ENCODE measurements at places on chromosomes 16 and 17. TPM values are rescaled to one million over a fixed set of nuclear protein-coding genes. Genes with fewer than 3 reads are reported as not detected.
A peak's percentile ranks its signal among the peaks of the same experiment; 100 is the strongest.

- H3K4me1 ChIP-seq: no peaks in the 10 kb centered on the region
- H3K27me3 ChIP-seq: no peaks in the 10 kb centered on the region
- H3K36me3 ChIP-seq: no peaks in the 10 kb centered on the region
Observed at GRCh38 chr17:33603789-33604188, 310.7 kb upstream of the ASIC2 start.

- H3K27me3 ChIP-seq: no peaks in the 10 kb centered on the region
- no peak for DNase-seq
- H3K27ac ChIP-seq: no peak overlapping the region
- H3K4me3 ChIP-seq: no peak overlapping the region
Observed at GRCh38 chr16:17204644-17205043, 266.1 kb downstream of the XYLT1 start.

DNA sequence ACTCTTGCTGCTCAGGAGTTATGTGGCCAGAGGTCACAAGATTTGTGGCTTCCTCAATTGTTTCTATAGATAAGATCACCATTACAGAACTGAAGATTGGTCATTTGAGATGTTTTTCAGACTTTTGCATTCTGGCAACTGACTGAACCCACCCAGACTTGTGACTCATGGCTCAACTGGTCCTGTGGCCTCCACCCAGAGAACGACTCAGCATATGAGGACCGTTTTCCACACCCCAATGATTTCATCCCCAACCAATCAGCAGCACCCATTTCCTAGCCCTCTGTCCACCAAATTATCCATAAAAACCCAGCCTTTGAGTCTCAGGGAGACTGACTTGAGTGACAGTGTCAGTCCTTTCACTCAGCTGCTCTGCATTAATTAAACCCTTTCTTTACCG is 143.2 kb upstream of the ASIC2 start:
- H3K36me3 ChIP-seq: no peaks in the 10 kb centered on the region
- no peaks in the 10 kb centered on the region for H3K27me3 ChIP-seq
- H3K4me1 ChIP-seq: no peaks in the 10 kb centered on the region
- peak; percentile 9 for DNase-seq

Gene SLFN5
- 64.2 TPM for total RNA-seq

Gene EPX
- total RNA-seq: not detected

DNA sequence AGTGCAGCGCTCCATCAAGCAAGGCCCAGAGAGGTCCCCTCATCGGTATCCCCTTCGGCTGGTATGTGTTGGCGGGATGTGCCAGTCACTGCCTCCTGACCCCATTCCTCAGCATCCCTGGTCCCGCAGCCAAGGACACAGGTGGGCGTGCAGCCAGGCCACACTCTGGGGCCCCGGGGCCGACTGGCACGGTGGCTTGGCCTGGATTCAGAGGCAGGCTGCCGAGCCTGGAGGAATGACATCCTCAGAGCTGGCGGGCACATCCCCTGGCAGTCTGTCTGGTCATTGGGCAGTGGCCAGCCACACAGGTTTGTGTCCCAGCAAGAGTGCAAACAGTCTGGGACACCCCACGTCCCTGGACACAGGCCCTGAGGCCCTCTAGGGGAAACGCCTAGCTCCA is 111.1 kb downstream of the SDK2 start:
- H3K27ac ChIP-seq: no peak overlapping the region
- H3K4me3 ChIP-seq: no peak overlapping the region
- no peaks in the 10 kb centered on the region for H3K36me3 ChIP-seq
- no peaks in the 10 kb centered on the region for H3K27me3 ChIP-seq
- DNase-seq: no peak

DNA sequence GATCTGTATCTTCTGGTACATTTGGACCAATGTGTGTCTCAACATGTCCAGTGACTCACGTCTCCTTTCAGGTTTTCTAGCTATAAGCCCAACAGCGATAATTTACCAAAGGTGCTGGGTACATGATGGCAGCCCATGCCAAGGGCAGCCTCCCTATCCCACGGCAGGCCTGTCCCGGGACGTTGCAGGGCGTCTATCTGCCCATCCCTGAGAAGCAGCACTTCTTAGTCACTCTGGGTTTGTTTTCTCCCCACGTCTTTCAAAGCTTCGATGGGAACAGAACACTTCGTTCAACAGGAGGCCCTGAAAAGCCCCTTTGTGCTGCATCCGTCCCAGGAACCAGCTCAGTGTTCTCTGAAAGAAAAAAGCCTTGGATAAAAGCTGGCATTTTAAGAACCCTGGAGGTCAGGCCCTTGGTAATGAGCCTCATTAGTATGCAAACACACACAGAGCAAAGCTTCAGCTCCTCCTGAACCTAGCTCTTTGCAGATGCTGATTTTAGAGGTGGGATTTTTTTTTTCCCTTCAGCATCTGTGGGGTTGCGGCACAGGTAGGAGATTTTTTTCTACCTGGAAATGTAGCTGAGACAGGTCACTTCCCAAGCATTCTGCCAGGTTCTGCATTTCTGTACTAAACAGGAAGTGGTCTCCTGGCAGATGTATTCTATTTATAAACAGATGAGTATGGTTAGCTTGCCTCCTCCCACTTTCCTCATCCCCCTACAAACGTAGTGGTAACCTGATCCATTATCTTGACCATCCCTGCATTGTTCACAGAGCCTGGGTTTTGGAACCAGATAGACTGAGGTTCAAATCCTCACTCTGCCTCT is 17.5 kb upstream of the MT4 start:
- peak; percentile 85 for DNase-seq
- no peak overlapping the region for H3K27ac ChIP-seq
- no peak overlapping the region for H3K4me3 ChIP-seq
- peaks cover 11% of the 10 kb centered on the region for H3K4me1 ChIP-seq

Gene RHOT2
- total RNA-seq: 20.0 TPM

DNA sequence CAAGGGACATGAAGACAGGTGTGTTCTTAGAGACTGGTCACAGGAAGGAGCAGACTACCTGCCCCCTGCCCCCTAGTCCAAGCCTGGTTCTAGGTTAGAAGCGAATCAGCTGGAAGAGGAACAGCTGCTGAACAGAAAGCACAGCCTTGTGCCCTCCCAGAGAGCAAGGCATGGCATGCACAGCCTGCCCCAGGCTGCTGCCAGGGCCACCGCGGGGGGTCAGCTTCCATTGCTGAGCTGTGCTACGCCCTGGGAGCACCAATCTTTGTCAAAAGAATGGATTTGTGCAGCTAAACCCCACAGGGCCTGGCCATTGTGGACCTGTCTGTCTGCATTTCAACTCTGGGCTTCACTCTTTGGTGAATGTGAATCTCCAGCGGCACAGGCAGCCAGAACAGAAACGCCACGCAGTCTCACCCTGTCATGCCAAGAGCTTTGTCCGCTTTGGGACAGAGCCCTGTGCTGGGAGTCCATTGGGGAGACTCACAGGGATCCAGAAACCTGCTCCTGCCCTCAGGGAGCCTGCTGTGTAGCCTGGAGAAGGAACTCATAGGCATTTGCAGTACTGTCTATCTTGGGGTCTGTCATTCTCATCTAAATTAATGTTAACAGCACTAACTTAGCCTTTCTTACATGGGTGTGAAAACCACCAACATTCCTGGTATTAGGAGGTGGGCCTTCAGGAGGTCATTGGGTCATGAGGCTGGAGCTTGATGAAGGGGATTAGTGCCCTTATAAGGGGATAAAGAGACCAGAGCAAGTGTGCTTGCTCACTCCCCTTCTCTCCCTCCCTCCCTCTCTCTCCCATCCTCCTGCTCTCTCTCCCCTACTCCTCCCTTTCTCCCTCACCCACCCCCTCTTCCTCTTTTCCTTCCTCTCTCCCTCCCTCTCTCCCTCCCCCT is 25.6 kb upstream of the CDRT4 start:
- no peak for DNase-seq
- no peak overlapping the region for H3K4me3 ChIP-seq
- peaks cover 4% of the 10 kb centered on the region for H3K36me3 ChIP-seq
- no peak overlapping the region for H3K27ac ChIP-seq
- no peaks in the 10 kb centered on the region for H3K27me3 ChIP-seq

- DNase-seq: no peak
- no peak overlapping the region for H3K4me3 ChIP-seq
- peaks cover 9% of the 10 kb centered on the region for H3K4me1 ChIP-seq
- H3K27ac ChIP-seq: no peak overlapping the region
- H3K36me3 ChIP-seq: no peaks in the 10 kb centered on the region
Observed at GRCh38 chr17:49209061-49209571, 1.3 kb downstream of the GNGT2 start.

Gene LRRC37A
- 0.56 TPM for total RNA-seq

Gene UMOD
- total RNA-seq: not detected

Gene C16orf54
- not detected for total RNA-seq

DNA sequence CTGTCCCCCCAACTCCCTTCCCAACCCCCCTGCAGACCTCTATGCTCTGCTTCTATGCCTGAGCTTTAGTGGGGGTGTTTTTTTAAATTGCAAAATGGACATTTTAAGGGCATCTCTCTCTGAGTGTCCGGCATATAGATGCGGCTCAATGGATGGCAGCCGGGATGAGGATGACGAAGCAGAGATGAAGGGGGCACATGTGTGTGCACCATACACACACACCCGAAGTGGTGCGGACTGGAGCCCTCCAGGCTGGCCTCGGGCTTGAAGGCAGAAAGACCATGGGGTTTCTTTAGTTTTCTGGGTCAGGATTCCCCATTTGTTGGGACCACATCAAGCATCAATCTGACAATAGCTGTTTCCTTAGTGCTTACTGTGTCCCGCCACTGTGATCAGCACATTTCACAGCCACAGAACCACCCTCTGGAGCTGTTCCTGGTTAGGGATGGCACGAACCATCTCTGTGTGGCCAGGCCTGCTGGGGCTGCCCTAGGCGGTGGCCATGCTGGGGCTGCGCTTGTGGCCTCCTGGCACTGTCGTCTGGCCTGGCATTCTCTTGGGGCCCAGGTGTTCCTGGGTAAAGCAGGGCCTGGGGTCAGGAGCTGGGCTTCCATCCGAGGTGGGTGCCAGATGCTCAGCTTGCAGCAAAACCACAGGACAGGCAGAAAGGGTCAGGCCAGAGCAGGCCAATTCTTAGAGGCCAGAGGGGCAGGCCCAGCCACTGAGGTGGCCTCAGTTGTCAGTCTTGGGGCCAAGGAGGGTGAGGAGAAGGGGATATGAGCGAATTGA is 49.9 kb downstream of the NT5M start:
- H3K4me1 ChIP-seq: peaks cover 5% of the 10 kb centered on the region
- no peaks in the 10 kb centered on the region for H3K36me3 ChIP-seq
- H3K4me3 ChIP-seq: no peak overlapping the region

- peaks cover 24% of the 10 kb centered on the region for H3K4me1 ChIP-seq
- H3K27me3 ChIP-seq: no peaks in the 10 kb centered on the region
- H3K4me3 ChIP-seq: no peak overlapping the region
- peaks cover 5% of the 10 kb centered on the region for H3K36me3 ChIP-seq
- DNase-seq: peak; percentile 73
- H3K27ac ChIP-seq: no peak overlapping the region
Observed at GRCh38 chr16:50208460-50208931, 55.4 kb downstream of the TENT4B start.

- no peak overlapping the region for H3K4me3 ChIP-seq
- peak; percentile 69 for DNase-seq
- H3K4me1 ChIP-seq: no peaks in the 10 kb centered on the region
- H3K36me3 ChIP-seq: no peaks in the 10 kb centered on the region
- peaks cover 2% of the 10 kb centered on the region for H3K27me3 ChIP-seq
Observed at GRCh38 chr17:33779234-33779591, 475.9 kb upstream of the CCL2 start.

- H3K27ac ChIP-seq: no peak overlapping the region
- H3K27me3 ChIP-seq: no peaks in the 10 kb centered on the region
- no peak for DNase-seq
- no peak overlapping the region for H3K4me3 ChIP-seq
Observed at GRCh38 chr16:1395444-1396031, 19.0 kb downstream of the UNKL start.

Gene CASKIN2
- total RNA-seq: 2.9 TPM

- DNase-seq: peak; percentile 56
- H3K27ac ChIP-seq: no peak overlapping the region
- no peaks in the 10 kb centered on the region for H3K27me3 ChIP-seq
- H3K36me3 ChIP-seq: peaks cover 5% of the 10 kb centered on the region
Observed at GRCh38 chr17:21039839-21040575, 2.8 kb downstream of the USP22 start.

DNA sequence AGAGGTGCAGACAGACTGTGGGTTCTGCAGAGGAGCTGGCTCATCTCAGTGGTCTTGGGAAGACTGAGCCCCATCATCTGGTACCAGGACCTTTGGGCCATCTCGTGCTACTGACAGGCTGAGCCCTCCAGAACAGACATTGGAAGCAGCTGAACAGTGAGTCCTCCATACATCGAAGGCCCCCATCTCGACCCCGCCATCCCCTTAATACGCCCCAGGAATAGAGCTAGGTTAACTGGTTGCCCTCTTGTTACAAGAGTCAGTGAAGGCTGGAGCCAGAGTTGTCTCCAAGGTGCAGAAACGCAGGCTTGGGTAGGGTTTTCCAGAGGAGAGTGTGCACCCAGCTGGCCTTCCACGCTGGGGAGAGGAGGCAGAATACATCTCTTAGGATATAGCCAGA is 76.0 kb downstream of the N4BP1 start:
- DNase-seq: no peak
- no peak overlapping the region for H3K4me3 ChIP-seq
- no peak overlapping the region for H3K27ac ChIP-seq
- no peaks in the 10 kb centered on the region for H3K27me3 ChIP-seq
- peaks cover 21% of the 10 kb centered on the region for H3K4me1 ChIP-seq

- H3K4me3 ChIP-seq: no peak overlapping the region
- DNase-seq: peak; percentile 45
- H3K27me3 ChIP-seq: no peaks in the 10 kb centered on the region
- H3K36me3 ChIP-seq: no peaks in the 10 kb centered on the region
- no peak overlapping the region for H3K27ac ChIP-seq
Observed at GRCh38 chr16:46775214-46775613, 27.1 kb upstream of the MYLK3 start.

- no peak overlapping the region for H3K27ac ChIP-seq
- DNase-seq: no peak
- no peak overlapping the region for H3K4me3 ChIP-seq
Observed at GRCh38 chr17:55818026-55818425, 67.2 kb downstream of the PCTP start.

Gene ZP2
- total RNA-seq: not detected

Gene ST6GALNAC2
- total RNA-seq: not detected

Gene TMC5
- total RNA-seq: not detected

DNA sequence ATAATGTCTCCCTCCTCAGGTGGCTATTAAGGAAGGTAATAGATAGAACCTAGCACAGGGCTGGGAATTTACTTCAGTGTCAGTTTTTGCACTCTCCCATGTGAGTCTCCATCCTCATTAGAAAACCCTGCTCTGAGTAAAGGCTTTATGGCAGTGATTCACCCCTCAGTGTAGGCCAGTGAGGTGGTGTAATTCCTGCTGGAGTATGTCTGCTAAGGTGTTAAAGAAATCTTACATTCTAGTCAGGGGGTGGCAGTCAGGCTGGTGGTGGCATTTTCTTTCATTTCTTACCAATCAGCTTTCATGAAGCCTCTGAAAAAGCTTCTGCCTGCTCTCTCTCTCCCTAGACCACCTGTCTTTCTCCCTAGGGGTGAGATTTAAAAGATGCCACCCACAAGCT is 138.8 kb upstream of the CCL2 start:
- no peaks in the 10 kb centered on the region for H3K4me1 ChIP-seq
- no peak overlapping the region for H3K4me3 ChIP-seq
- no peak for DNase-seq
- H3K27ac ChIP-seq: no peak overlapping the region
- no peaks in the 10 kb centered on the region for H3K27me3 ChIP-seq

GRCh38 chr16:50505115-50505514 is 43.1 kb upstream of the NKD1 start:
- no peak for DNase-seq
- H3K27ac ChIP-seq: no peak overlapping the region
- no peaks in the 10 kb centered on the region for H3K4me1 ChIP-seq
- H3K36me3 ChIP-seq: no peaks in the 10 kb centered on the region
- H3K4me3 ChIP-seq: no peak overlapping the region
- H3K27me3 ChIP-seq: peaks cover 2% of the 10 kb centered on the region

Gene NME2
- total RNA-seq: 863 TPM
